ENCODE measurements at places on chromosomes 3 and 15.

DNA sequence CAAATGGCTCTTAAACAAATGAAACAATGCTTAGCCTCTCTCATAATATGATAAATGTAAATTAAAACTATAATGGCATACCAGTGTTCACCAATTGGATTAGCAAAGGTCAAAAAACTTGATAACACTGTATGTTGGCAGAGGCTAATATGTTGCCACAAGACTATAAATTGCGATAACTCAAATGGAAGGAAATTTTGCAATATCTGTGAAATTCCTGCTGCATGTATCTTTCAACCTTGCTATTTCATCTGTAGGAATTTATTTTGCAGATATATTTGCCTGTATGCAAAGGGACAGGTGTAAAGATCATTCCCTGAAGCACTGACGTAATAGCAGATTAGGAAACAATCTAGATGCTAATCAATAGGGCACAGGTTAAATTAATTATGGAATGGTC is 191.4 kb upstream of the EIF1B start:
- DNase-seq: no peak

GRCh38 chr3:48938156-48938555 is 19.5 kb downstream of the ARIH2 start:
- DNase-seq: no peak

GRCh38 chr3:6250167-6250566 is 610.7 kb upstream of the GRM7 start:
- DNase-seq: no peak

- no peak for DNase-seq
Observed at GRCh38 chr15:40398413-40398873, 7.2 kb upstream of the IVD start.

DNA sequence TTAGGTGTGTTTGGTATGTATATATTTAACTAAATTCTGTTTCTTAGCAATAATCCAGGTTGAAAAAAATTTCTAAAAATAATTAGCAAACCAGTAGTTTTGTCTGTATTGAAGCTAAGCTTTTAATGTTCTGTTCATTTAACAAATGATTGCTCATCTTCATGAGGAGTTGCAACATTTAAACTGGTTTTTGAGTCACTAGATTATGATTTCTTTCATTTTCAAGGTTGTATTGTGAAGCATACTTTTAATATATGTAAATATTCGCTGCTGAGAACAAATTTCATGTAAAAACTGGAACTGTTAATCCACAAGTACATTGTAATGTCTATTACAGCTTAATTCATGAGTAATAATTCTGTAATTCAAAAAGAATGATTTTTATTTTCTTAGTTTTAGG is 192.7 kb downstream of the MBNL1 start:
- no peak for DNase-seq

GRCh38 chr3:114525278-114525677 is 231.4 kb downstream of the TIGIT start:
- DNase-seq: no peak
